Esophagus squamous epithelium (tissue), 5 donors: ENCODE measurements at places on chromosomes 12 and 14.

GRCh38 chr12:107251288-107251687 lies 157.9 kb upstream of the CRY1 start:
- H3K4me3 ChIP-seq, result no peak overlapping the region
- H3K36me3 ChIP-seq, result no peaks in the 10 kb centered on the region
- H3K4me1 ChIP-seq, result no peaks in the 10 kb centered on the region
- H3K27me3 ChIP-seq, result no peaks in the 10 kb centered on the region
- DNase-seq, result no peak
- H3K27ac ChIP-seq, result no peak overlapping the region

GRCh38 chr12:18907728-18908127 lies 169.8 kb downstream of the CAPZA3 start:
- H3K4me3 ChIP-seq, result no peak overlapping the region
- no peaks in the 10 kb centered on the region for H3K27me3 ChIP-seq
- no peaks in the 10 kb centered on the region for H3K4me1 ChIP-seq
- no peaks in the 10 kb centered on the region for H3K36me3 ChIP-seq

DNA sequence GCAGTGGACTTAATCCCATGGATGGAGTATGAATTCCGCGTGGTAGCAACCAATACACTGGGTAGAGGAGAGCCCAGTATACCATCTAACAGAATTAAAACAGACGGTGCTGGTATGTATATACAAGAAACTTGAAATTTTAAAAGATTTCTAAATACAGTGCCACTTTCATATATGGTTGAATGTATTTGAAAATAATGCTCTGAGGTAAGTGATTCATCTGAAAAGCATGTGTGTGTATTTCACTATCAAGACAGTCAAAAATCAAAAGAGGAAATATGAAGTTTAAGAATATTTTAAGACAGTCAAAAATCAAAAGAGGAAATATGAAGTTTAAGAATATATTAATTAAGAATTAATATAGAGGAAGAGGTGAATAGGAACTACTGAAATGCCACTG lies 195.0 kb upstream of the PDZRN4 start:
- H3K4me1 ChIP-seq, result no peaks in the 10 kb centered on the region
- DNase-seq, result no peak
- no peaks in the 10 kb centered on the region for H3K27me3 ChIP-seq
- H3K36me3 ChIP-seq, result no peaks in the 10 kb centered on the region

DNA sequence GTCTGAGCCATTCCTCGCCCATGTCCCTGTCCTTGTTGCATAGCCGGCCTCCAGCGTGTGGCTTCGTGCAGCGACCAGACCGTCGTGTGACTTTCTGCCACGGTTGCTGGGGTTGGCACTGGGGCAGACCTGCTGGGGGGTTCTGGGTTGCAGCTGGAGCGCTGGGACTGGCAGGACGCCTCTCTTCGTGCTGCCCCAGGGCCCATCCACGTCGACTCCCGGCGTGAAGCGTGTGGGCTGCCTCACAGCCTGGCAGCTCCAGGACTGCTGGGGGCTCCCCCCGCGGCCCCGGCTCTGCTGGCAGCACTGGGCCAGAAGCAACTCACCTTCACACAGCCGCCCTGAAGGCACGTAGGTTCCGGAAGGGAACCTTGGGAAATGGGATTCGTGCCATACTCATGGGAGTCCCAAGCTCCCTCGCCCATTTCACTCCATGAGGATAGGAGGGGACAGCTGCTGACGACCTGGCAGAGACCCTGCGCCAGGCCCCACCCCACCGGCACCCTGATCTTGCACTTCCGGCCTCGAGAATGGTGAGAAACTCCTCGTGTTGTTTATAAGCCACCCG lies 51.9 kb downstream of the GALNT9 start:
- H3K4me1 ChIP-seq, result no peaks in the 10 kb centered on the region
- no peak overlapping the region for H3K27ac ChIP-seq
- H3K36me3 ChIP-seq, result no peaks in the 10 kb centered on the region
- DNase-seq, result no peak

GRCh38 chr12:39605996-39606395 lies 13.6 kb downstream of the ABCD2 start:
- H3K4me3 ChIP-seq, result no peak overlapping the region
- H3K36me3 ChIP-seq, result no peaks in the 10 kb centered on the region
- no peak overlapping the region for H3K27ac ChIP-seq
- no peaks in the 10 kb centered on the region for H3K4me1 ChIP-seq
- DNase-seq, result no peak
- no peaks in the 10 kb centered on the region for H3K27me3 ChIP-seq

- H3K4me3 ChIP-seq, result no peak overlapping the region
- H3K4me1 ChIP-seq, result no peaks in the 10 kb centered on the region
- H3K36me3 ChIP-seq, result peaks cover 9% of the 10 kb centered on the region
- no peaks in the 10 kb centered on the region for H3K27me3 ChIP-seq
- no peak overlapping the region for H3K27ac ChIP-seq
Measured at GRCh38 chr14:102796661-102797190, 19.5 kb downstream of the TRAF3 start.

- peaks cover 85% of the 10 kb centered on the region for H3K4me1 ChIP-seq
- H3K4me3 ChIP-seq, result peak overlapping the region; percentile 94
- no peak overlapping the region for H3K27ac ChIP-seq
- H3K36me3 ChIP-seq, result no peaks in the 10 kb centered on the region
Measured at GRCh38 chr14:44963775-44964380, 1.9 kb downstream of the TOGARAM1 start.

DNA sequence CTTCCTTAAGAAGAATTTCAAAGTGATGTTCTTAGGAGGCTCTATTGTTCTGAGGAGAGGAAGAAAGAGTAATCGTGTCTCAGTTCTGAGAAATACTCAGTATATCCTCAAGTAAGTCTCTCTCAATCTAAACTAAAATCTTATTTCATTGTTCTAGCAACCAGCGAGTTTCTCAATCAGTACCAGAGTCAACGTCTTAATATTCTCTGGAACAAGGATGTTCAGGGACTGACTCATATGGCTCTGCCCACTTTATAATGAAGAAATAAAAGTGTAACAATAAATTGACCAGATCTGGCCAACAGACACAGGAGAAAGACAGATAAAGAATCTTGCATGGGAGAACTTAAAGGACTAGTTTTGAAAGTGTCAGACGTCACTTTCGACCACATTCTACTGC lies 469.8 kb upstream of the FLRT2 start:
- H3K4me1 ChIP-seq, result no peaks in the 10 kb centered on the region
- H3K4me3 ChIP-seq, result no peak overlapping the region
- no peak for DNase-seq
- no peaks in the 10 kb centered on the region for H3K27me3 ChIP-seq

DNA sequence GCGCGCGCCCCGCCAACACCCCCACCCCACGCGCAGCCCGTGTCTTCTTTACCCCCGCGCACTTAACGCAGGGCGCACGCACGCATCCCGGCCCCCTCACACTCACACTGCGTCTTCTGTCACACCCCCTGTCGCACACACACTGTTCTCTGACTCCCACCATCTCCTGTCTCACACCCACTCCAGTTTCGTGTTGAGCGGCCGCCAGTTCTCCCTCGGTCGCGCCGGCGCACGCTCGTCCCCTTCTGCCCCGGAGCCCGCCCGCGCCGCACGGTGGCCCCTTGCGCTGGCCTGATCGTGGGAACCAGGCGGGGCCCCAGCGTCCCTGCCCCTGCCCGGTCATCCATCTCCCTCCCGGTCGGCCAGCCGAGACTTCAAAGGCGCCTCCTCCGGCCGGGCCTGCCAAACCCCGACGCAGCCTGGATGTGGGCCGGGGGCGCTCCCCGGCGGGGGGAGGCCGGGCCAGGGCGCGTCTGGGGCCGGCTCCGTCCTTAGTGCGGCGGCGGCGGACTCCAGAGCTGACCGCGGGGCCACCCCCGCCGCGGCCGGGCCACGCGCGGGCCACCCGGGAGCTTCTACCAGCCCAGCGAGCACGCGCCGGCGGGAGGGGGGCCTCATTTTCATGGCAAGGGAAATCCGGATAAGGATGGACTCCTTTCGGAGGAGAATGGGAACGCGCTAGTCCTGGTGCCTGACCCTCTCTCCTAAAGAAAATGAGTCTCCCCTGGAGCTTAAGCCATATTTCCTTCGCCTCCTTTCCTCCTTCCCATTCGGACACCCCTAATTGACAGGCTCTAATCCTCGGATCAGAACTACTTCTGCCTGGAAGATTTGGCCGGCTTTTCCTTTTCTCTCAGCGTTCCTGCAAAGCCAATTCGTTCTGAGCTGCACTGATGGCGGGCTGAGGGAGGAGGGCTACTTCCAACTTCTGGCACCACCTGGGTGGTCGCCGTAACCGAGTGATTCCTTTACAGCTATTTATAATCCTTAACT lies 82.0 kb upstream of the HMGA2 start:
- H3K36me3 ChIP-seq, result no peaks in the 10 kb centered on the region
- H3K27me3 ChIP-seq, result no peaks in the 10 kb centered on the region
- H3K4me1 ChIP-seq, result peaks cover 16% of the 10 kb centered on the region
- no peak overlapping the region for H3K27ac ChIP-seq
- DNase-seq, result no peak
